ENCODE measurements at places on chromosomes 12 and 14.

GRCh38 chr12:101653030-101653429 lies 44.4 kb upstream of the CHPT1 start:
- no peak for DNase-seq

DNA sequence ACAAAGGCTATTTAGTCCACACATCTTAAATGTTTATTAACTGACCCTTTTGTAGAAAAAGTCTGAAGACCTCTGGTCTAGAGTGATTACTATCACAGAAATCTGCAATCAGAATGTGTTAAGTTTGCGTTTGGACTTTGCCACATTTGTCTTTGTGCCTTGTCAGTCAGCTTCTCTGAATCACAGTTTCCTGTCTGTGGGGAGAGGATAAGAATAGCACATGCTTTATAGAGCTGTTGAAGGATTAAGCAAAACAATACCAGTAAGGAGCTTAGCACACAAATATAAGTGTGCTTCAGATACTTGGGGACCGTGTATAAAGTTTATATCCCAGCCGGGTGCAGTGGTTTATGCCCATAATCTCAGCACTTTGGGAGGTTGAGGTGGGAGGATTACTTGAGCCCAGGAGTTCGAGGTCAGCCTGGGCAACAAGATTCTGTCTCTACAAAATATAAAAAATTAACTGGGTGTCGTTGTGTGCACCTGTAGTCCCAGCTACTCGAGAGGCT lies 63.0 kb upstream of the BTG1 start:
- no peak for DNase-seq

GRCh38 chr14:76352639-76353281 lies 23.2 kb upstream of the ESRRB start:
- DNase-seq = no peak

GRCh38 chr12:913919-914698 lies 35.4 kb downstream of the RAD52 start:
- no peak for DNase-seq

- no peak for DNase-seq
Measured at GRCh38 chr14:53695692-53696214, 260.9 kb downstream of the BMP4 start.

DNA sequence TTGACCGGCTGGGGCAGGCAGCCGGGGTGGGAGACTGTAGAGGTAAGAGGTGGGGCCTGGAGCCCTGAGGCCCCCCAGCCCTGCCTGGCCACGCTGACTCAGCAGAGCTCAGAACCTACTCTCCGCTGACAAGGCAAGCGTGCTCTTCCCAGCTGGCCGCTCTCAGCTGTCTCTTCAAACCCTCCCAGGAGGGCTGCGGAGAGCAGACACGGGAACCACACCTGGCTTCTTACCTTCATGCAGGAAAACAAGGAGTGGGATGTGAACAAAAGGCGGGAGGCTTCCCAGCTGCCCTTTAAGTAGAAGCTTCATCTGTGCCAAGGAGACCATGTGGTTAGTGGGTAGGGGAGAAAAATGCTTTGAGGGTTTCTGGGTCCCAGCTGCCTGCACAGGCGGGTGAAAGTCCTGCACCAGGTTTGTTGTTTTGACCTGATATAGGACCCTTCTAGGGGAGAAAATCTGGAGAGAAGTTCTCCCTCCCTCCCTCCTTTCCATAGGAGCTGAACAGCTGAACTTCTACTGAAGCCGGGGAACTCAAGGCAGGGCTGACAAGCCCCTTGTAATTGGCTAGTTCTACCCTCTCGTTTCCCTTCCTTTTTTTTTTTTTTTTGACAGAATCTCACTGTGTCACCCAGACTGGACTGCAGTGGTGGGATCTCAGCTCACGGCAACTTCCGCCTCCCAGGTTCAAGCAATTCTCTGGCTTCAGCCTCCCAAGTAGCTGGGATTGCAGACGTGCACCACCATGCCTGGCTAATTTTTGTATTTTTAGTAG lies 12.8 kb upstream of the TESC start:
- peak; percentile 99 for DNase-seq

DNA sequence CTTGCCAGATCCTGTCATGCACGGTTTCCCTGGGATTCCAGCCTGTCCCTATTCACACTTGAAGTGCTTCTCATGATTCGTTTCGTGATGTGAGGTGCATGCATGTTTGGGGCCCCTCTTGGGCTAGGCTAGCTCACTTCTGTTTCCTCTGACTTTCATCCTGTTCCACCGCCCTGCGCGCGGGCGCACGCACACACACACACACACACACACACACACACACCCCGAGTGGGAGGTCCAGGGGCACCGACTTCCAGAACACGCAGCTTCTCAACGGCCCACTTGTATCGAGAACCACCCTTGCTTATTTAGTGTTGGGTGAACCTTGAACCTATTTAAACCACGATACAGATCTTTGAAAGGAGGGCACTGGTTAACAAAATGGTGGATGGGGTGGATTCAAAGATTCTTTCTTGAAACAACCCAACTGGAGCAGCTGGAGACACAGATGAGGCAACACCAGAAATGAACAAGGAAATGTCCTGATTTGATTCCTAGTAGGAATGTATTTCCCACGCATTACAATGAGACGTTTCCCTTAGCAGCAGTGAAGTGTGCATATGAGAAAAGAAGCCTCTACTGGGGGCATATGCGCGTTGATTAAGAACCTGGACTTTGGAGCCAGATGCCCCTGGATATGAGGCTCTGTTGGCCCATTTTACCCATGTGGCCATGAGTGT lies 16.3 kb downstream of the ELK3 start:
- DNase-seq = no peak

DNA sequence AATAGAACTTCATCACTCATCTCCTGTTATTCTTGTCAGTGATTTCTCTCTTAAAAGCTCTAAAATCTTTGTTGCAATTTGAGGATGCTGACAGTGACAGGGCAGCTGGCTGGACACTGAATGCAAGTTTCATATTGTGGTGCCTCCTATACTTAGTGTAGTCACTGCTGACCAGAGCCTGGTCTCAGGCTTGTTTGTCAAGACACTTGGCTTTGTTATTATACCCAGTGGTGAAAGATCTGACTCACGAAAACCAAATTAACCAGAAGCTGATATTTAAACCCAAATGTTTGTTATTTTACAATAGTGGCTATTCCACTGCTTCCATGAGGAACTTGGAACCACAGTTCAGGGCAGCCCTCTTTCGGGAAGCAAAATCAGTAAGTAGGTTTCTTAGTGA lies 42.8 kb downstream of the RPGRIP1 start:
- no peak for DNase-seq

GRCh38 chr14:88533064-88533602 lies 21.7 kb downstream of the PTPN21 start:
- DNase-seq = no peak

DNA sequence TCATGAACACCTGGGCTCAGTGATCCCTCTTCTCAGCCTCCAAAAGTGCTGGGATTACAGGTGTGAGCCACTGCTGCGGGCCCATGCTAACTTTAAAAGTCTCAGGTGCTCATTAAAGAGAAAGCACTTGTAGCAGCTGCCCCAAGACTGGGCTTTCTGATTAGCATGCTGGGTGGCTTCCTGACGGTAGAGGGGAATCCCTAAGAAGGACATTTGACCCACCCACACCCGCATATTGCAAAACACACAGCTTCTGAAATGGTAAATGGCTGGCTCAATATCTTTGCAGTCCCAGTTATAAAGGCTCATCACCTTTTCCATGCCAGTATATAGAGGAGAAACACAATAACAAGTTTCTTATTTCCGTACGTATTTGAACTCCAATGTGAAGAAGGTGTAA lies 19.3 kb upstream of the BICD1 start:
- no peak for DNase-seq

GRCh38 chr12:92571844-92572543 lies 130.8 kb upstream of the PLEKHG7 start:
- no peak for DNase-seq

GRCh38 chr14:105347587-105347968 lies 33.0 kb downstream of the PACS2 start:
- no peak for DNase-seq

GRCh38 chr12:109178532-109178931 lies 62.1 kb downstream of the ACACB start:
- DNase-seq = no peak

DNA sequence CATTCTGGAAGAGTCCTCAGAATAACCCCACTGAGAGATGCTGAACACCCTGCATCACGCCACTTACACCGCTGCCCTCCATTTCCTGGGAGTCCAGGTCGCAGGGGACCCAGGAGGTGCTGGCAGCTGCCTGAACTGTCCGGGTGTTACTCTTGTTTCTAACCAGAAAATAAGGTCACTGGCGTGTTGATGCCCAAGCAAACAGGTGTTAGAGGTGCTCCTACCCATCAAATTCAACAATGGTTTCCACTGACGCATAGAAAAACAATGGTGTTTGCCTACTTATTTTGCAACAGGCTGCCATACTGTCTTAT lies 23.8 kb downstream of the PITPNM2 start:
- DNase-seq = no peak

- DNase-seq = peak; percentile 69
Measured at GRCh38 chr14:30610787-30611343, 11.3 kb upstream of the SCFD1 start.

DNA sequence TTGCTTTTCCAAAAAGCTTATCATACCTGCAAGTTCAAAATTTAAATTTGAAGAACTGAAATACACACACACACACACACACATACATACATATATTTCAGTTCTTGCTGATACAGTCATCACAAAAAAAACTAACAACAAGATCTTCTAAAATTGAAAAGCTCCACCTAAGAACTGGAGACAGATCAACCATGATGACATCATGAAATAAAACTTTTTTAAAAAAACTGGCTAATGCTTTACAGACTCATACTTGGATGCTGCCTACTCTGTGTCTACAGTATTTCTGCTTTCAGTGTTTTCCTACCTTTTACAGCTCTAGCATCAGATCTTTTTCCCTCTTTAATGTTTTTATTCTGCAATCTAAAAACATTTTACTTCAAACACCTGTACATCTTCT lies 261.4 kb downstream of the DIO2 start:
- DNase-seq = no peak
